ENCODE measurements at places on chromosomes 1 and 21.

DNA sequence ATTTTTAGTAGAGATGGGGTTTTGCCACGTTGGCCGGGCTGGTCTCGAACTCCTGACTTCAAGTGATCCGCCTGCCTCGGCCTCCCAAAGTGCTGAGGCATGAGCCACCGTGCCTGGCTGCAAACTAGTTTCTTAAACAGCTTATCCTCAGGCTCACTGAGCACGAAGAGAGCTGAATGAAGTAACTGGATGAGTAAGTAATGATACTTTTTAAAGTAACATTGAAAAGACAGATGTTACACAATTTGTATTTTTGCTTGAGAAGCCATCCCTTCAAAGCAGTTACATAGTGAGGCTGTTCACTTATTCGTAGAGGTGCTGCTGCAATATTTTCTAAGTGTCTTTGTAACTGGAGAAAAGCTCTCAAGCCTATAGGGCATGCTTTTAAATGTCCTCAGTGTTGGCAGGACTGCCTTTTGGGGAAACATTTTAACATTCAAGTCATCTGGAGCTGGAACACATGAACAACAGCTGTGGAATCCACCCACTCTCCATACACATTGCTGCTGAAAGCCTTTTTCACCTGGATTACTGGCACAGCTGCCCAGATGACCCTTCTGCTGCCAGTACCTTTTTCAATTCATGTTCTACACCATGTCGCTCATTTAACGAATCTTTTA, 2.7 kb upstream of the YBX1 start:
- DNase-seq: peak; percentile 36

DNA sequence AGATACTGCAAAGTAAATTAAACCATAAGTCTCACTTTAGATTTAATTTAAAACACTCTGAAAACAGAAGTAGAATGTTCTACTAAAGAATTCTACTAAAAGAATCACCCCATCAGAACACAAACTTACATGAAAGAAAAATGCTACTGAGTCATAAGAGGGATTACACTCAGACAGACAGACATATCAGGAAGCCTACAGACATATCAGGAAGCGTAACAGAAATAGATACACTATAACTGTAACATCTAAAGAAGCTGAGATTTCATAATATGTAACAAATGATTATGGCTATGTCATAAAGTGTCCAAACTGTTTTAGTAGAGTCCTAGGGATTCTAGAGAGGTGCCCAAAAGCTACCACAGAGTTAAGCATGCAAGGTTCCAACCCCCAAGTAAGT, 23.9 kb downstream of the FOXJ3 start:
- no peak for DNase-seq

DNA sequence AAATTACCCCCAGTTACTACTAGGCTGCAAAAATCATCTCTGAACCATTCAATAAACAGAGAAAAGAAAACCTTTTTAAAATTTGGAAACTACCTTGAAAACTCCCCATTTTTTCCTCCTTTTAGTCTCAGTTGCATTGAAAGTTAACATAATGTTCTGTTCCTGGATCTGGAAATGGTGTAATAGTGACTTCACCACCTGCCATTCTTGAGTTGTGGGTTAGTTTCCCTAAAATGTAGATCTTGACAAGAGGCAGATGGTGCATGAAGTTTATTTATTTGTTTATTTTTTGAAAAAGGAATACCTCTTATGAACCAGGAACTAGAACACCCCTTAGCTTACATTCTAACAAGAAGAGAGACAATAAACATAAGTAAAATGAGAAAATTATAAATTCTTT, 72.8 kb downstream of the ATF6 start:
- no peak for DNase-seq

DNA sequence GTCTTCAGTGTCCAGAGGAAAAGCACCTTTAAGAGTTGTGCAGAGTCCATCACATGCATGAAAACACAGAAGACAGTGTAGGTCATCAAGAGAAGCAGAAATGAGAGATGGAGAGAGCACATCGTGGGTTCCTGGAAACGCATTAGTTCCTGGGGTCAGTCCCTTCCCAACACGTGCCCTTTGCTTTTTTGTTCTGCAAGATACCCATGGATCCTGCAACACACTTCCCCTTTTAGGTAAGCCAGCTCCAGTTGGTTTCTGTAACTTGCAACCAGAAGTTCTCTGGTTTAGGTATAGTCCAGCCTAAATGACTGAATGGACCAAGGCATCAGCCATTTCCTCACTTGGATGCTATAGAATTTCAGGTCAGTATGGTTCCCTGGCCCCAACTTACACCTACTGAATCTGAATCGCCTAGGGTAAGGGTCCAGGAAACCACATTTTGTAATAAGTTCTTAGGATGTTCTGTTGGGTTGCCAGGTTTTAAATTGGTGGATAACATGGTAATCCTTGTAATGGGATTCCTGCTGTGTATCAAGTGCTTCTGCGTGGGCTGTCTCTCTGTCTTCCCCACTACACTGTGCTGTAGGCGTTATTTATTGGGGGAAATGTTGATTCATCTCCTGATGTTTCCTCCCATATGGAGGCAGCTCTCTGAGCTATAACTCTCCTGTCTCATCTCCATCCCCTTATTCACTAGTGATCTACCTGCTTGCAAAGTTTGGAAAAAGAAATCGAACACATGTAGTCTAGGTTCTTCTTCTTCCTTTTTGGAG, 230.6 kb downstream of the TNR start:
- no peak for DNase-seq

All from fibroblast of the aortic adventitia (primary cell).